ENCODE measurements at places on chromosomes 4 and X.

DNA sequence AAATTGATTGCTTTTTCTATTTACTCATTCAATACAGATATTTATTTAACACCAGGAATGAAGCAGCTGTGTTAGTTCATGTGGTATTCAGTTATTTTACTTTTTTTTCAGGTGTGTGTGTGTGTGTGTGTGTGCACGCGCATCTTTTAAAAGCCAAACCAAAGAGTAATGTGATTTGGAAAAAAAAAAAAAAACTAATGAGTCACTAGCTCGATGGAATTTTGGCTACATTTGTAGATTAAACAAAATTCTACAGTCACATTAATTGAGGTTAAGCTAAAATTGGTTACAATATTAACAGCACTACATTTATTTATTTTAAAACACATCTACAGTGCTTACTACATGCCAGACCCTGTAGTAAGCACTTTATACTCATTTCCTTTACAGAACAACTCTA, 66.8 kb downstream of the HHIP start:
- DNase-seq = no peak

DNA sequence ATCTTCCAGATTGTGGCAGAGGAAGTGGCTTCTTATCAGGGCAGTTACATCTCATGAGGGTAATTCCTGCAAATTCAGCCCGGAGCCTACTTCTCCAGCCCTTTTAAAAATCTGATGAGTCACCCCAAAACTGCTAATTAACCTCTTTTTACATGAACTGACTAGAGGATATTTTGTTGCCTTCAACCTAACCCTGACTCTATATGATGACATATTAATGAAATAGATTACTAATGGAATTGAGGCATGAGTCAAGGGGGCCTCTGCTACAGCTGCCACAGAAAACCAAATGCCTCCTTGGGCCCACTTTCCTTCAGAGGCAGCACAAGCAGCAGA, 72.5 kb downstream of the QRFPR start:
- DNase-seq = no peak

DNA sequence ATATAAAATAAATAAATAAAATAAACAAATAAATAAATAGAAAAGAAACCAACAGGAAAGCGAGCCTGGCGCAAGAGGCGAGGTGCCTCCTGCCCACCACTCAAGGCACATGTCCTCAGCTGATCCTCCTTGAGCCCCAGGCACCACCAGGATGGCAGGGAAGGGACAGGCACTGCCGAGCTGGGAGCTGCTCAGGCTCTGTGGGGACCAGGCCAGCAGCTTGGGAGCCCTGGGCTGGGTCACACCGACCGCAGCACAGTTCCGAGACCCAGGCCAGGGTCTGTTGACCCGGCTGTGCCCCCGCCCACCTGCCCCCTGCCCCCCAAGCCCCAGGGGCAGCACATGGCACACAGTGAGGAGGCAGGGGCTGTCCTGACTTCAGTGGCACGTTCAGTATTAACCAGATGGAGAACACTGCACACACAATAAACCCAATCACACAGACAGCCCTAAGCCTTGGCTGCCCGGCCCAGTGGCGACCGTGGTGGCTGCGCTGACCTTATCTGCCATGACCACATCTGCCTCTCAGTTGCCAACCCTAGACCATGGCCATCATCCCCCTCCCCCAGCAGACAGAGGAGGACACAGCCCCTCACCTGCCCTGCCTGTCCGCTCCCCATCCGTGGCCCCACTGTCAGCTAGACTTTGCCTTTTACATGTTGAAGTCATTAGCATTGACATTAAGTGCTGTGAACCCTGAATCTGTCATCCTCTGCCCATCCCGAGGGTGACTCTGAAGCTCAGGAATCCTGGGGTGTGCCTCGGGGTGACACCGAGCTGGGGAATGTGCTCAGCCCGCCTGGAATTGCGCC, 2.9 kb upstream of the TREX2 start:
- no peak for DNase-seq

DNA sequence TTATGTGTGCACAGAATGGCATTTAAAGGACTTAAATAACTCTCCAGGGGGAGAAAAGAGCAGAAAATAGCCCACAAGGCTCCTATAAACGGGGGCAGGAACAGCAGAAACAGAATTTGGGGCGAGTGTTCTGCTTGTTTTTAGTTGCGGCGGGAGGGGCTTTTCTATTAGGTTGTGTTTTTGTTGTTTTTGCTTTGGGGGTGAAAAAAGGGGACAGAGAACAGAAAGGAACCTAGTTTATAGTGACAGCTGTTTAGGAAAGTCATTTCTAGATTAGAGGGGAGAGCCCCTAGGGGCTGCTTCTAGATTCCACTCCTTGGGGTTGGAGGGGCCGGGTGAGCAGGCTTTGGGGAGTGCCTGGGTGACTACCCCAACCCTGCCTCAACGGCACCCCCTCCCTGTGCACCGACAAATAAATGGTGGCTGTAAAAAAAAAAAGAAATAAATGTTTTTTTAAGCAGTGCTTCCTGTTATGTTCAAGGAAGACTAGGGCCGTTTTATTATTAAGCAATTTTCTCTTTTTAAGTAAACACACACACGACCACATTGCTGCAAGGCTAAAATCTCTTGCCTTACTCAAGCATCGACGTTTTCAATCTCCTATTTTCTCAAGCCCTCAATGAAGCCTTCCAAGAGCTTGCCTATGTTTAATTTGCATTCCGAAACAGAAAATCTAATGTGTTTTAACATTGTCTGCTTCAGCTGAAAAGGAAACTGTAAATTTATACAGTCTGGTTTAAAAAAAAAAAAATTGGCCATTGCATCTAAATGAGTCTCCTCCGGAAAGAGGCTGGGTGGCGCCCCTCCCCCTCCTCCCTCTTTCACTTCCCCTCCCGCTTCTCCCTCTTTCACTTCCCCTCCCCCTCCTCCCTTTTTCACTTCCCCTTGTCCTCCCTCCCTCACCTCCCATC, 123.3 kb upstream of the TBL1X start:
- DNase-seq = no peak

DNA sequence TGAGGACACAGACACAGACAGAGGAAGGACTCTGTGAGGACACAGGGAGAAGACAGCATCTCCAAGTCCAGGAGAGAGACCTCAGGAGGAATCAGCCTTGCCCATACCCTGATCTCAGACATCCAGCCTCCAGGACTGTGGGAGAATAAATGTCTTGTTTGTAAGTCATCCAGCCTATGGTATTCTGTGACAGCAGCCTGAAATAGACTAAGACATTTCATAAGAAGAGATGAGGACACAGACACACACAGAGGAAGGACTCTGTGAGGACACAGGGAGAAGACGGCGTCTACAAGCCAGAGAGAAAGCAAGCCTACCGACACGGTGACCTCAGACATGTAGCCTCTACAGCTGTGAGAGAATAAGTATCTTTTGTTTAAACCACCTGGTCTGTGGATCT, 112.1 kb downstream of the DHRSX start:
- DNase-seq = no peak
